H4 (cell line): ENCODE measurements at places on chromosomes 3 and 15.

DNA sequence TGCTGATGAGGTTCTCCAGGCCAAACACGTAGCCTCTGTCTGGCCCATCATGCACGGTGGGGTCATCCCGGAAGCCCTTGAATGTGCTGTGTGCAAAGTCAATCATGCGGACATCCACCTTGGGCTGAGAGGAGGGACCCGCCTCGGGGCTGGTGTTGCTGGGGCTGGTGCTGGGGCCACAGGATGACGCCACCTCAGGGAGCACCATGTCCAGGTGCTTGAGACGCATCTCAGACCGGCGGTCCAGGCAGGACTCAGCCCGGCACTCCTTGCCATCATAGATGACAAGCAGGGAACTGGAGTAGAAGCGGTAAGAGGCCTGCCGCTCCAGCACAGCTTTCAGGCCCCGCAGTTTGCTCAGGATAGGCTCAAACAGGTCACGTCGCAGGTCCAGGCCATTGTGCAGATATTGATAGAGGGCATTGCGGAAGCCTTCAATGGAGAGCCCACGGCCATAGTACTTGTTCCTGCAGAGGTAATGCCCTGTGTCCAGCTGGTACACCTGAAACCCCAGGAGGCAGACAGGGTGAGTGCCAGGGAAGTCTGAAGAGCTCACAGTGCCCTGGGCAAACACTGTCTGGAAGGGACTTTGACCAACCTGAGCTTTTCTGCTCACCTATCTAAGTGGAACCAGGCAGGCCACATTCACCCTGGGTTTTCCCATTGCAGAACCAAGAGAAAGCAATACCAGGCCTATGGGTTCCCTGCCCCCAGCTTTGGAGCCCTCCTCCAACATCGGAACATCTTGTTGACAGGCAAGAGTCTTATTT is 3.6 kb upstream of the GMPPB start:
- DNase-seq, result no peak

- DNase-seq, result no peak
Observed at GRCh38 chr3:40524222-40524567, 565 bp upstream of the ZNF621 start.

DNA sequence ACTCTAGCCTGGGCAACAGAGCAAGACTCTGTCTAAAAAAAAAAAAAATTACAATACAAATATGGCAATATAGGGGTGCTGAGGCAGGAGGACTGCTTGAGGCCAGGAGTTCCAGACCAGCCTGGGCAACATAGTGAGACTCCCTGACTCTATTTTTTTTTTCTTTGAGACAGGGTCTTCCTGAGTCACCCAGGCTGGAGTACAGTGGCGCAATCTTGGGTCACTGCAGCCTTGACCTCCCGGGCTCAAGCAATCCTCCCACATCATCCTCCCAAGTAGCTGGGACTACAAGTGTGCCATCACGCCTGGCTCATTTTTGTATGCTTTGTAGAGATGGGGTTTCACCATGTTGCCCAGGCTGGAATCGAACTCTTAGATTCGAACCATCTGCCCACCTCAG is 17.3 kb upstream of the RAB11A start:
- no peak for DNase-seq

GRCh38 chr3:133476971-133477375 is 77.1 kb downstream of the BFSP2 start:
- no peak for DNase-seq

DNA sequence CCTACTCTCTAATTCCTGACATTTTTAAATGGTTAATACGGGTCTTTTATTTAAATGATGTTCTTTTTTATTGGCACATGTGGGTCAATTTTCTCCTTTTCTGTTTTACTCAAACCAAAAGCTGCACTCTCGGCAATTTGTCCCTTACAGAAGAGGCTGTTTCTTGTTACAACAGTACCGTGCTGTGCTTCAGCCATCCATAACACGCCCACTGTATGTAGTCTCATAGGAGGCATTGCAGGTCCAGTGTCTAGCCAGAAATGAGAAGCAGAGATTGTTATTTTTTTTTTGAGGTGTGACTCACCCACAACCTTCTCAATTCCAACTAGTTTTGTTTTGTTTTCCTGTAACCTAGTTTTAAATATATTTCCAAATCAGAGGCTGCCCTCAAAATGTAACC is 164.6 kb downstream of the GMNC start:
- peak; percentile 30 for DNase-seq
